NCI-H69 (cell line): ENCODE measurements at places on chromosomes 5 and 9.

GRCh38 chr5:42785756-42786155 is 25.9 kb downstream of the SELENOP start:
- no peak for DNase-seq

GRCh38 chr5:337563-338130 is 16.1 kb downstream of the AHRR start:
- DNase-seq, result peak; percentile 55

GRCh38 chr5:150206098-150206778 is 16.4 kb downstream of the SLC6A7 start:
- DNase-seq, result no peak

- DNase-seq, result peak; percentile 21
Measured at GRCh38 chr9:2461892-2462291, 159.7 kb upstream of the VLDLR start.

- peak; percentile 82 for DNase-seq
Measured at GRCh38 chr5:171640480-171640879, 145.1 kb upstream of the SMIM23 start.

GRCh38 chr9:99253134-99253533 is 31.1 kb downstream of the SEC61B start:
- DNase-seq, result no peak

- DNase-seq, result peak; percentile 59
Measured at GRCh38 chr5:24823625-24824024, 178.8 kb upstream of the CDH10 start.
